ENCODE measurements at places on chromosomes 7 and 10. TPM values are rescaled to one million over a fixed set of nuclear protein-coding genes. Genes with fewer than 3 reads are reported as not detected.

The EN2 gene
- total RNA-seq = not detected

The SFTPD gene
- not detected for total RNA-seq

The CRPPA gene
- total RNA-seq = 0.78 TPM

The ANKRD1 gene
- total RNA-seq = 13.3 TPM

The TIMM23B gene
- total RNA-seq = 12.3 TPM

The CALCR gene
- not detected for total RNA-seq

The DNAJB9 gene
- 61.5 TPM for total RNA-seq

The MTERF1 gene
- total RNA-seq = 5.6 TPM

The ANKRD26 gene
- total RNA-seq = 8.9 TPM

The ODAD2 gene
- total RNA-seq = 0.52 TPM

The ANKIB1 gene
- total RNA-seq = 18.9 TPM

The GBX1 gene
- total RNA-seq = not detected

The ACBD7 gene
- 0.40 TPM for total RNA-seq

The EPO gene
- 0.48 TPM for total RNA-seq

The GPR141 gene
- total RNA-seq = 0.26 TPM

The ZNF425 gene
- total RNA-seq = 1.6 TPM

The COL17A1 gene
- total RNA-seq = 1.0 TPM

The LYZL2 gene
- total RNA-seq = not detected

The PNLIPRP2 gene
- not detected for total RNA-seq

The GRM3 gene
- not detected for total RNA-seq

The CRYGN gene
- not detected for total RNA-seq

The AKR1C4 gene
- not detected for total RNA-seq

The MEOX2 gene
- total RNA-seq = 0.13 TPM

The EPHB6 gene
- total RNA-seq = 23.0 TPM

The SPDYE18 gene
- total RNA-seq = not detected

The TMEM178B gene
- total RNA-seq = not detected

The KIAA1217 gene
- total RNA-seq = 5.6 TPM

The GLI3 gene
- 34.0 TPM for total RNA-seq

The TMEM270 gene
- total RNA-seq = not detected

The UNCX gene
- total RNA-seq = not detected

The UPK3BL2 gene
- total RNA-seq = not detected

The IGFBP1 gene
- not detected for total RNA-seq

The SHLD2 gene
- total RNA-seq = 19.4 TPM

The BAG3 gene
- 38.8 TPM for total RNA-seq

The SPDYE5 gene
- total RNA-seq = not detected

The WNT2 gene
- total RNA-seq = 0.13 TPM

The SND1 gene
- 189 TPM for total RNA-seq

The NPY4R gene
- 0.13 TPM for total RNA-seq

The FRMPD2 gene
- 0.13 TPM for total RNA-seq

The HIF1AN gene
- total RNA-seq = 5.9 TPM

The ADRA2A gene
- not detected for total RNA-seq

The SPDYE2 gene
- not detected for total RNA-seq

The HKDC1 gene
- total RNA-seq = 0.13 TPM

The CYP2C19 gene
- total RNA-seq = not detected

The AS3MT gene
- total RNA-seq = 1.8 TPM

The MPP7 gene
- total RNA-seq = 1.3 TPM

The PALD1 gene
- 2.3 TPM for total RNA-seq

The C10orf105 gene
- not detected for total RNA-seq

The CPVL gene
- total RNA-seq = 1.7 TPM

The WDFY4 gene
- not detected for total RNA-seq

The GPR26 gene
- total RNA-seq = not detected

All from epithelial cell of alveolus of lung (primary cell).